ENCODE measurements at places on chromosomes 6 and 20.

GRCh38 chr6:27672113-27672799 lies 199.4 kb upstream of the ZNF184 start:
- peak; percentile 63 for DNase-seq

- peak; percentile 30 for DNase-seq
Observed at GRCh38 chr6:21664314-21665109, 71.0 kb downstream of the SOX4 start.

GRCh38 chr6:82113231-82113630 lies 134.3 kb downstream of the IBTK start:
- DNase-seq = no peak

GRCh38 chr6:114096561-114097172 lies 125.7 kb upstream of the HDAC2 start:
- peak; percentile 19 for DNase-seq

DNA sequence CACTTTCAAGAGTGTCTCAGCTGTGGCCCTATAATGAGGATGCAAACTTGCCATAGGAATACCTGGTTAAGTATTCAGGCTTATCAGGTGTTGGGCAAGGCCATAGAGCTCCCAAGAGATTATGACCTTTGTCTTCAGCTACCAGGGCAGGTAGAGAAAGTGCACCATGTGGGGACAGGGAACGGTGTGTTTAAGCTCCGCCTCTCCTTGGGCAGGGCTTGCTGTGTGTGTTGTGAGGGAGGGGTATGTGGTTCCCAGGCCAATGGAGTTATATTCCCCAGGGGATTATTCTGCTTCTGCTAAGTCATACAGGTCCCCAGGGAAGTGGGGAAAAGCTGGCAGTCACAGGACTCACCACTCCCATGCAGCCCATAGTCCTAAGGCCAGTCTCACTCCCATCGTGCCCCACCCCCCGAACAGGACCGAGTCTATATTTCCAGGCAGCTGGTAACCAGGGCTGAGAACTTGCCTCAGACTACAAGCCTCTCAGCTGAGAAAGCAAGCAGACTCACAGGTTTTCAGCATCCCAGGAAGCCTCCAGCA lies 660.2 kb downstream of the HTR1B start:
- DNase-seq = no peak

- no peak for DNase-seq
Observed at GRCh38 chr20:10427060-10427692, 6.8 kb downstream of the MKKS start.

GRCh38 chr6:28600245-28600644 lies 74.6 kb downstream of the GPX5 start:
- DNase-seq = no peak

DNA sequence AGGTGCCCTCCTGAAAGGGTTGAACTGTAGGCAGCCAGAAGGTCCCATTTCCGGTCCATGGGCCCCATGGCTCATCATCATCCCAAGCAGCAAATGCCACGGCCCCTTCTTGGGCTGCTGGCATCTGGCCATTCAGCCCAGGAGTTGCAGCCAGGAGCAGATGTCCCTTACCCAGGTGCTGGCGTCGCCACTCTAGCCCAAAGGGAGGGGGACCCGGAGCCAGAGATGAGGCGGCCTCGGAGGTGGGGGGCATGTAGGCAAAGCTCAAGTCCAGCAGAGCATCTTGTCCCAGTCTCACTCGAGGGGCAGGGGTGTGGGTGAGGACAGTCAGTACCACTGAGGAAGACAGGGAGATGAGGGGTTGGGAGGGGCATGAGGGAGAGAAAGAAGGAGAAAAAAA lies 6.3 kb upstream of the RGL2 start:
- DNase-seq = no peak

DNA sequence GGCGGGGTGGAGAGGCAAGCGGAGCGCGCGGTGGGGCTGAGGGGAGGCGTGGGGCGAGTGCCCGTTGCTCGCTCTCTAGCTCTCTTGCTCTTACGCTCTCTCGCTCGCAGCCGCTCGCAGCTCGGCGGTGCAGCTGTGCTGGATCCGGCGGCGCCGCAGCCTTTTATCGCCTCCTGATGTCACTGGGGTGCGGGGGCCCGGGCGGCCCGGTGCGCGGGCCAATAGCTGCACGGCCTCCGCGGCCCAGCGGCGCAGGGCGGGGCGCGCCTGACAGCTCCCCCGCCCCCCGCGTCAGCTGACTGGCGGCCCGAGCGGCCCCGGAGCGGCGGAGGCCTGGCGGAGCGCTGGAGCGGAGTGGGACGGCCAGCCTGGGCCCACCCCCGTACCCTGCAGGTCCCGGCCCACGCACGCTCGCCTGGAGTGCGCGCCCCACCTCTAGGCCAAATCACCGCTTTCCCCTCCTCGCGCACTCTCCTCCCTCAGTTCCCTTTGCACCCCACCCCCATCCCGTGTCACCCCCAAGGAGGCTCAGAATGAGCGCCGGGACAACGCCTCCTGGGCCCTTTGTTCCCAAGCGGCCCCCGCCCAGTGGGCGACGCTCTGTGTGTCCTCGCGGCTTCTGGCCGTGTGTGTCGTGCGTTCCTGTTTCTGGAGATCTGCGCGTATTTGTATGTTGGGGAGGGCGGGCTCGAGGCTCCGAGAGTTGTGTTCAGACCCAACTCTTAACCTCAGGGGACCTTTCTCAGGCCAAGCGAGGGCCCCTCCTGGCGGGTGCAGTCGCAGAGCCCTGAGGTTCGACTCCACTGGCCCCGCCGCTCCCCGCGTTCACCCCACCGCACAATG lies at the start of gene MAFB:
MAFB (minus strand) TSS at position 137 of the 843 bp plus-strand sequence. CDS start 386 bp downstream, outside the sequence.
- peak; percentile 79 for DNase-seq

GRCh38 chr6:144170044-144170443 lies 19.7 kb downstream of the STX11 start:
- no peak for DNase-seq

DNA sequence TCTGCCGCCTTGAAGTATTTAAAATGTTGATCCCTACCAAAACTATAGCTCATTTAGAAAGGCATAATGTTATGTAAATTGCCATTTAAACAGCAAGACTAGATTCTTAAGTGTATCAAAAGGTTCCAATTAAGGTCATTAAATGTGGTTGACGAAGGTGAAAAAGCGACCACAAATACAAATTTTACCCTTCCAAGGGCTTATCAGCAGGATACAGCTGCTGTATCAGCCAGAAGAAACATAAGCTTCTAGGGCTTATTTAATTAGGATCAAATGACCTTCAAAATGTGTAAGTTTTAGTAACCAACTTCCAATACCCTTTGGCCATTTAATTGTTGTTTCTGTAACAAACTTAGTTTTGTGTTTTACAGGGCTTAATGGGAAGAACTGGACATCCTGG lies 139.9 kb downstream of the COL9A1 start:
- no peak for DNase-seq

DNA sequence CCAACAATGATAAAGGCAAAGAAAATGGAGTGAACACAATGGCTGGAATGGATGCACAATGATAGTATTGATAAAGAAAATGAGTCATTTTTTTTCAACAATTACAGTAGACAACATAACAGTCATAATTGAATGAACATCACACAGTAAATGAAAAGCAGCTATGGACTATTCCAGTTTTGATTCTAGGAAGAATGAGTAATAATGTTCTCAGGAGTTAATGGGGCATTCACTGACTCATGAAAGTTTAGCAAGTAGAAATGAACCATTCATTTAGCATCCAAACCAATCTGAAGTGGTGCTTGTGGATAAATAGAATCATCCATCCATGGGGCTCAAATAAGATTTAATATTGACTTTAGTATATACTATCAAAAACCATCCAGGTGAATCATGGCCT lies 1029.5 kb upstream of the GJE1 start:
- no peak for DNase-seq

- DNase-seq = no peak
Observed at GRCh38 chr6:150668900-150669302, 69.2 kb downstream of the PLEKHG1 start.

DNA sequence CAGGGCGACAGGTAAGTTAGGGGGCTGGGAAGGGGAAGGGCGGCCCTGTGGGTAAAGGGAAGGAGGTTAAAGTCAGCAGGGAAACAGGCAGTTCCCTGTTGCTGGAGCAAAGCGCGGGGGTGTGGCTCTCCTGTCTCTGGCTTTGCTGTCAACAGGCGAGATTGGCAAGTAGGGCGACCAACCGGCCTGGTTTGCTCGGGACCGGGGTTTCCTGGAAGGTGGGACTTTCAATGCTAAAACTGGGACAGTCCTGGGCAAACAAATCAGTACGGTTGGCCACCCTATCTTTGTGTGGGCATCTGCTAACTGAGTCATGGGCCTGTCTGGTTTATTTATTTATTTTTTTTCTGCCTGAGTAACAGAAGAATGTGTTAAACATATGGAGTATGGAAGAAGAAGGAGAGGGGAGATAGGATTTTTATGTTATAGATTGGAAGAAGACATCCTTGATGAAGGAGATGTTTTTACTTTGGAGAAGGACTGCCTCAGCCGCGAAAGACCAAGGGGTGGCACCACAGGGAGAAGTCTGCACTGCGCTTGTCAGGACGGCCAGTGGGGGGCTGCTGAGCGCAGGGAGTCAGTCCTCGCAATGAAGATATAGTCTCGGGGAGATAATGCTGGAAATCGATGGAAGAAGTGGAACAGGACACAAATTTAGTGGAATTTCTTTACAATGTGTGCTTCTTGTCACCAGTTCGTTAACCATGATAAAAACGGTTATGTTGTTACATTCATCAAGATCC lies 43.4 kb upstream of the ESR1 start:
- peak; percentile 54 for DNase-seq

- no peak for DNase-seq
Observed at GRCh38 chr6:126773112-126773805, 345.2 kb upstream of the RSPO3 start.

- peak; percentile 13 for DNase-seq
Observed at GRCh38 chr6:95203153-95203754, 374.1 kb upstream of the MANEA start.

- peak; percentile 16 for DNase-seq
Observed at GRCh38 chr6:29071831-29072723, 15.0 kb downstream of the OR2B3 start.
